ENCODE measurements at places on chromosomes 3 and 15.

- DNase-seq = no peak
These were observed 148.5 kb upstream of the HACD2 start for GRCh38 chr3:123733341-123733740.

DNA sequence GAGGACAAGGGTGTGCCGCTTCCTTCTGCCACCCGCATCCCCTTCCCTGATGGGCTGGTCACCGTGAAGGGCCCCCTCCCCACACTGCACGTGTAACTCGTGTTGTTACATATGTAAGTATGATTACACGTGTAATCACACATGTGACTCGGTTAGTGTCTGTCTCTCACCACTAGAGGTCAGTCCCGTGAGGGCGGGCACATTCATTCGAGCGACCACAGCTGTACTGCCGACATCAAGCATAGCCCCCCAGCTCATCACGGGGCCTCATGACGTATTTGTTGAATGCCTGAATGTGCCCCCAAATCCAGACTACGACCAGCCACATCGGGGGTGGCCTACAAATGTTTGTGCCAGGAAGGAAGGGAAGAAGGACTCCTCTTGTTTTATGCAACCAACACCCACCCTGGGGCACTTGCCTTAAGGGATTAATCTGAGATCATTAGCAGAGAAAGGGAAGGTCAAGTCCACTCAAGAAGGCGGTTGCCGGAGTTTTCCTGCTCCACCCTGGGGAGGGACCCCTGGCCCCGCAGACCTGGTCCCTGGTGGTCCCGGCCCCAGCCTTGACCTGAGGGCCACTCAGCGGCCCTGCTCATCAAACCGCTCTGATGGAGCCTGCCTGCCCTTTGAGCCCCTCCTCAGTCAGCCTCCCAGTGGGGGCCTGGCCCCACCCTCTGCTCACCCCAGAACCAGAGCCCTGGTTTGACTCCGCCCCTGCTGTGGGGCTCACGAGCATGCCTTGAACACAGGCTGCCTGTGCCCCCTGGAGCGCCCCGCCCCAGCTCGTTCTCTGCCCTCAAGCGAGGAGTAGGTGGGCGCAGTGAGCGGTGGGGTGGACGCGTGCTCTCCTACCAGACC is 52.8 kb downstream of the RGMA start:
- no peak for DNase-seq

DNA sequence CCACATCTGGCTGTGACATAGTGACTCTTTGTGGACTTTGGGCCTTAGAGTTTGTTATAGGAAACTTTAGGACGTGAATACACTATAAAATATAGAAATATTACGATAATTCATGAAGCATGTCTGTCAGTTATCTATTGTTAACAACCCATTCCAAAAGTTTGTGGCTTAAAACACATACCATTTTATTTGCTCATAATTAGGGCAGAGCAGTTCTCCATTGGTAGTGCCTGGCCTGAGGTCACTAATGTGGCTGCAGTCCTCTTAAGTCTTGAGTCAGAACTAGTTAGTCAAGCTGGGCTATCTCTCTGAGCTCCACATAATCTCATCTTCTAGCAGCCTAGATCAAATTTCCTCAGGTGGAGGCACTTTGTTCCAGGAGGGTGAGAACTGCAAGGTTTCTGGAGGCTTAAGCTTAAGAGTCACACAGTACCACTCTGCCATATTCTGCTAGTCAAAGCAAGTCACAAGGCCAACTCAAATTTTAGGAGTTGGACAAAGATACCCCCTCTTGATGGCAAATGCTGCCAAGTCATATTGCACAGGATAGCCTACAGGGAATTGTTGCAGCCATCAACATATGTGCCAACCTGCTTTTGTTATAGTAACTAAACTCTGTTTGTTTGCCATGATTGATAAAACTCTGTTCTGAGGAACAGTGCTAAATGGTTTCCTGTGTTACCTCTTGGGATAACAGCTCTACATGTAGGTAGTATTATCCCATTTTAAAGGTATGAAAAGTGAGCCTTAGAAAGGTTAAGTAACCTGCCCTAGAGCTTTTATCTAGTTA is 8.7 kb downstream of the ATXN7 start:
- DNase-seq = no peak

DNA sequence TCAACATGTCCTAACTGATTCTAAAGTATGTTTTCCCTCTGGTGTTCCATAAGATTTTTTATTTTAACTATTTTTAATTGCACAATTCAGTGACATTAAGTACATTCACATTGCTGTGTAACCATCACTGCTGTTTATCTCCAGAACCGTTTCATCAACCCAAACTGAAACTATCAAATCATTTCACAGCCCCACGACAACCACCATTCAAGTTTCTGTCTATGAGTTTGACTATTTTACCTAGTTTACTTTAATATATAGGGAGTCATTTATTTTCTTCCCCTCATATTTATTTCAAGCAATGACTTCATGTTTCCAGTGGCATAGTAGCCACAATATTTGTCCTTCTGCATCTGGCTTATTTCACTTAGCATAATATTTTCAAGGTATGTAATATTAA is 8.4 kb downstream of the RTP1 start:
- no peak for DNase-seq

- DNase-seq = no peak
These were observed 83.5 kb upstream of the PRR20G start for GRCh38 chr3:127371334-127371733.

GRCh38 chr3:71657831-71658530 is 67.2 kb downstream of the EIF4E3 start:
- no peak for DNase-seq

GRCh38 chr15:82139823-82140268 is 94.0 kb upstream of the MEX3B start:
- no peak for DNase-seq

- DNase-seq = no peak
These were observed 105.6 kb upstream of the SLC4A7 start for GRCh38 chr3:27589795-27590194.

DNA sequence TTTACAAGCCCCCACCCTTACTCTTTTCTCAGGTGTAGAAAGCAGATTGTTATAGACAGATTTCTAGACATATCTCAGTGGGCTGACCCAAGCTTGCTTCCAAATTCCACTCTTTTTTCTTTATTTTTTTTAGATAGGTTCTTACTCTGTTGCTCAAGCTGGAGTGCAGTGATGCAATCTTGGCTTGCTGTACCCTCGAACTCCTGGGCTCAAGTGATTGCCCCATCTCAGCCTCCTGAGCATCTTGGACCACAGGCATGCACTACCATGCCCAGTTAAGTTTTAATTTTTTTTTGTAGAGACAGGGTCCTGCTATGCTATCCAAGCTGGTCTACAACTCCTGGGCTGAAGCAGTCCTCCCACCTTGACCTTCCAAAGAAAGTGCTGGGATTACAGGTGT is 53.5 kb upstream of the ADAMTS9 start:
- DNase-seq = no peak

DNA sequence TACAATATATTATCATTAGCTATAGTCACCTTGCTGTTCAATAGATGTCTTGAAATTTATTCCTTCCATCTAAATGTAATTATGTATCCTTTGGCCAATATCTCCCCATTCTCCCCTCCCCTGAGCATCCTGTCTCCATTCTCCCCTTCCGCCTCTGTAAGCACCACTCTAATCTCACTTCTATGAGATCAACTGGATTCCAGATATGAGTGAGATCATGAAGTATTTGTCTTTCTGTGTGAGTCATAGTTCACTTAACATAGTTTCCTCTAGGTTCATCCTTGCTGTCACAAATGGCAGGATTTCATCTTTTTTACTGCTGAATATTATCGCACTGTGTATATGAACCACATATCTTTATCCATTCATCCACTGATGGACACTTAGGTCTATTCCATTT is 148.8 kb upstream of the NDN start:
- DNase-seq = no peak

- DNase-seq = no peak
These were observed at the start of gene PRR23A for GRCh38 chr3:139006051-139006716. Gene PRR23A, minus strand, starts transcription at chr3:139006268. Its CDS starts 0 bp downstream, at chr3:139006268.

GRCh38 chr3:183198939-183199338 is 36.4 kb upstream of the LAMP3 start:
- no peak for DNase-seq

GRCh38 chr3:139234491-139234890 is 109.3 kb upstream of the MRPS22 start:
- no peak for DNase-seq

DNA sequence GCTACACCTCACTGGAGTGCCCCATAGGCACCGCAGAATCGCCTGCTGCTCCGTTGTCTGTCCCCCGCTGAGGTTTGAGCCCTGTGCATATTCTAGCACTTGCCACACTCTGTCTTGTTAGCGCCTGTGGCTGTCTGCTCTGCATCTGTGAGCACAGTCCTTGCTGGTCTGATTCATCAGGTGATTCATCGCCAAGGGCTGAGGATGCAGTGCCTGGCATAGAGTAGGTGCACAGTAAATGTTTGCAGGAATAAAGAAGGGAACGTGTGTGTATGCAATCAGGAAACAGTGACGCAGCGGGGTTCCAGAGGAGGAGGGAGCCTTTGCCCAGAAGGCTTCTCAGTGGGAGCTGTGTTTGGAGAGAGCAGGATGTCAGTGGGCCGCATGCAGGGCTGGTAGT is 124.0 kb upstream of the PLXNA1 start:
- DNase-seq = no peak
